ELF-1 (cell line): ENCODE measurements at places on chromosomes 11 and 22.

DNA sequence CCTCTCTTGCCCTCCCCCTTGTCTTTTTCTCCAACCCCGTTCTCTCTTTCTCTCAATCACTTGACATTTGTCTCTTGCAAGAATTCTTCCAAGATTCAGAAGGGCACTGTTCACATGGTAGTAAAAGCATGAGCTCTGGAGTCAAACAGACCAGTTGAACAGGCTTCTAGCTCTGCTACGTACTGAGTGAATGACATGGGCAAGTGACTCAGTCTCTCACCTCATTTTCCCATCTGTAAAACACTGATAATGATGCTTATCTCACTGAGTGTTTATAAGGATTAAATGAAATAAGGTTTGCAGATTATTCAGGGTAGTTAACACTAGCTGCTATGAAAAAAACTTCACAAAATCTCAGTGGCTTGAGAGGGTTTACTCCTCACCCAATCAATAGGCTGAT is 5.9 kb upstream of the IL10RA start:
- no peak for DNase-seq

GRCh38 chr22:46056546-46057245 is 79.7 kb upstream of the WNT7B start:
- DNase-seq = no peak

GRCh38 chr11:101269990-101270660 is 140.5 kb upstream of the PGR start:
- no peak for DNase-seq

DNA sequence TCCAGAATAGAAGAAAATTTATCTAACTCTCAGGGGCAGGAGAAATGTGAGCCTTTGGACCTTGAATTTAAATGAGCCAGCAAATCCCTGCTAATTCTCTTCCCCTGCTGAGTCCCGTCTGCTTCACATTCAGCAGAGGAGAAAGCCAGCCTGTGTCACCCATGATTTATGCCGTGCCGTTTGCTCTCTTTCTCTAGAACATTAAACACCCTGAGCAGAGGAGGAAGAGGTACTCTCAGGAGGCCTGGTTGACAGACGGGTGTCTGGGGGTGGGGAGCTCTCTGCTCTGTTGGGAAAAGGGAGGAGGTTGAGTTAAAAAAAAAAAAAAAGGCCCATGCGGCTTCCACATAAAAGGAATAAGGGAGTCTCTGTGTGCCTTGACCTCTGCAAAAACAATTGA is 11.3 kb upstream of the MTMR3 start:
- peak; percentile 42 for DNase-seq

GRCh38 chr22:29827091-29827490 is 11.0 kb downstream of the ASCC2 start:
- DNase-seq = no peak

GRCh38 chr11:2549491-2549875 is 104.7 kb downstream of the KCNQ1 start:
- DNase-seq = no peak
